EL (cell line): ENCODE measurements at places on chromosomes 5 and 9.

GRCh38 chr5:172862165-172862801 lies 28.2 kb downstream of the ERGIC1 start:
- DNase-seq: no peak

- no peak for DNase-seq
Observed at GRCh38 chr9:22088717-22089061, 79.6 kb upstream of the CDKN2B start.

DNA sequence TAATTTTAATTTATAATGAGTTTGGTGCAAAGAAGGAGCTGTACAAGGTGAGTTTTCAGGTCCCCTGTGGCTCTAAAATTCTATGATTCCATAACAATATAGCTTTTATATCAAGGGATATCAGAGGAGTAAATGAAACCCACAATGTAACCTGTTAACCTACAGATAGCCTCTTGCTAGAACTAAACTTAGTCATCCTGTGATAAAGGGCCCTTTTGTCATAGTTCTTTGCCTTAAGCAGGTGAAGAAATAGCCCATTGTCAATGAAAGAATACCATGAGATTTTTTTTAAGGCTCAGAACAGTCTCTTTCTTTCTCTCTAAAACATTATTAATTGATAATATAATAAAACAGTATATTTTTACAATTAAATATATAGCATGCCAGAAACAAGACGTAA lies 127.8 kb downstream of the NFIB start:
- DNase-seq: no peak

DNA sequence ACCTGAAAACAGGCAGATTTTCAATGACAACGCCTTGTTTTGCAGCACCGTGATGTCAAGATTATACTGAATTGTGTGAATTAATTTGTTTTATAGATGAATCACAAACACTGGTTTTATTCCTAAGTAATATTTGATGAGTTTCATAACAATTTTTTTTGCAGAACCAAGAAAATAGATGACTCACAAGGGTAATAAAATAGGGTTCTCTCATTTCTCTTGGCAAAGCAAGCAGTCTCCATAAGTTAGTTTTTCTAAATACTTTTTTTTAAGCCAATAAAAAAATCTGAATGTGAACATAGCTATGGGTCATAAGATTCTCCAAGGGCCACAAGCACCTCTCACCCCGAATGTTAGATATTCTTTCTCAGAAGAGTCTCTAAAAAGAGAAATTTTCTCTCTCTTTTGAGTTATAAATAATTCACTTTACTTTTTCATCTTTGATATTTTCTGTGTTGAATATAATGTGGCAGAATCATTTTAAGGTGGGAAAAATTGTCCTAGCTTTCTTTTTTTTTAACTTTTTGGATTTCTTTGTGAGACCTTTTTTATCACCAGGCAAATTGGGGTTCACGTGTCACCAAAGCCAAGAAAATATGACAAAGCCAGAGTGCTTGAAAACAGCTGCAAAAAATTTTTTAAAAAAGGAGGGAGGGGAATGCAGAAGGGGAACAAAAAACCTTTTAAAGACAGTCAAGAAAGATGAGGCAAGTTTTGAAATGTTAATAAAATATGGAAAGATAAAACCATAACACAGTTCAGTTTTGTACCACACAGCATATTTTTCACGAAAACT lies 174.6 kb upstream of the DAPK1 start:
- DNase-seq: peak; percentile 45

DNA sequence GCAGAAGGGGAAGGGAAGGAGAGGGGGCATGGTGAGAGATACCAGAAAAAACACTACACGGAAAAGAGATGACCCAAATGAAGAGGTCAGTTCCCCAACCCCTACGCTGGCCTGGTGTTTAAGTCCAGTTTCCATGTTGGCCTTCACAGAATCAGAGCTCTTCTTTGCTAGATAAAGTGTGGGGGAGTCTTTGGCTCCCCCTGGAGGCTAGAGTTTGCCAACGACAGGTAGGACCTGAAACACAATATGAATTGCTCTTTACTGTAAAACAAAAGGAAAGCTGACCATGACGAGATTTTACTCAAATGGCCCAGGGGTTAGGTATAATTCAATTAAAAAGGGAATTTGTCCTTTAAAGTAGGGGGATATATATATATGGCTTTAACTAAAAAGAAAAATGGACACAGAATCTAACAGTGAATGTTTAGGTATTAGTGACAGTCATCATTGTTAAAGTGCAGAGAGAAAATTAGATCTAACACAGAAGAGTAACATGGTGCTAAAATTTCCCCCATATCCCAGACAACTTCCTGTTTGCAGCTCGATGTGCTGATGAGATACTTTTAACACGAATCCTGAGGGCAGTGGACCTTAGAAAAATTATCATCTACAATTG lies 92.0 kb downstream of the SV2C start:
- DNase-seq: peak; percentile 53

- no peak for DNase-seq
Observed at GRCh38 chr5:116652903-116653302, 78.3 kb upstream of the SEMA6A start.

GRCh38 chr5:24135536-24135935 lies 509.2 kb downstream of the CDH10 start:
- no peak for DNase-seq
